Stimulated activated CD4-positive, alpha-beta T cell treated with anti-CD3 and anti-CD28 coated beads, Interleukin-1b, Interleukin-23, amount 100 ng/mL, for 1 hour (primary cell): ENCODE measurements at places on chromosomes 4 and X.
A peak's percentile ranks its signal among the peaks of the same experiment; 100 is the strongest.

GRCh38 chr4:74777531-74777930 is 16.8 kb downstream of the BTC start:
- no peak for DNase-seq

DNA sequence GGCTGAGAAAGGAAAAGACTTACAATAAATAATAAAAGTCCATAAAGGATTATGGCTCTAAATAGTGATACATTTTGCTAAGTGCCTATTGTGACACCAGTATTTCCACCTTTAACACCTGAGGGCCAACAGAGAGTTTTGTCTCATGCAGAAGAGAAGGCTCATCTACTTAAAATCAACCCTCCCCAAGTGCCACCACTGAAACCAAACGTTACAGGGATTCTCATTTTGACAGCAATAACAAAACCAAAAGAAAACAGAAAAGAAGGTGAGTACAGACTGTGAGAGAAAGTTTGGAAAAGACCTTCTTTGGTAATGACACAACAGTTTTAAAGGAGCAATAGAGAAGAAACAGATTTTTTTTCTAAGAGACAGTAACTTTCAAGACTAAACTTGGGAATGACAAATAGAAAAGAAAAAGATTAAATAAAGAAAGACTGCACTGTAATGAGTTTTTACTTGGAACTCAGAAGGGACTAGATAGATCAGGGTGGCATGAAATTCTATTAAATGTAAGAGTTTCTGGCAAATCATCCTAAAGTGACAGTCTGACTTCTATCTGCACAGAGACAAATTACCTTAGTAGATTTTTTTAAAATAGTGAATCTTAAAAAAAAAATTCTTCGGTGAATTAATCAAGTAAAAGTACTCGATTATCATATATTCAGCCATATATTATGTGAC is 109.7 kb downstream of the ZNF827 start:
- no peak for DNase-seq

DNA sequence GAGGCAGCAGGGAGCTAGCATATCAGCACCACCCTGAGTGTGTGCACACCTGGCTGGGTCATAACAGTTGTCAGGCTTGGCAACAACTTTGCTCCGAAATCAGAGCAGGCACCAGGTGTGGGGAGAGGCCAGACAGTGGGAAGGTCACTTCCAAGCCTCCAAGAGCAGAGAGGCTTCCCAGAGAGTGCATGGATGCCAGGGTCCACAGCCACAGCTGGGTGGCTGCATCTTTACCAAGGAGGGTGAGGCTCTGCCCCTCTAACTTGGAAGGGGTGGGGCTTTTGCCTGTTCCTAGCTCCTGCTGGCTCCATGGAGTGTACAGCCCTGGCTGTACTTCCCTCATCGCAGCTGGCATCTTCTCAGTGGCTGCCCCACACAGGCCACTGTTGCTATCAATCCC is 322.4 kb downstream of the CCSER1 start:
- no peak for DNase-seq

- DNase-seq = no peak
Observed at GRCh38 chr4:125316791-125317524, 2.2 kb downstream of the FAT4 start.

- DNase-seq = no peak
Observed at GRCh38 chr4:39687014-39687413, 10.9 kb upstream of the UBE2K start.

DNA sequence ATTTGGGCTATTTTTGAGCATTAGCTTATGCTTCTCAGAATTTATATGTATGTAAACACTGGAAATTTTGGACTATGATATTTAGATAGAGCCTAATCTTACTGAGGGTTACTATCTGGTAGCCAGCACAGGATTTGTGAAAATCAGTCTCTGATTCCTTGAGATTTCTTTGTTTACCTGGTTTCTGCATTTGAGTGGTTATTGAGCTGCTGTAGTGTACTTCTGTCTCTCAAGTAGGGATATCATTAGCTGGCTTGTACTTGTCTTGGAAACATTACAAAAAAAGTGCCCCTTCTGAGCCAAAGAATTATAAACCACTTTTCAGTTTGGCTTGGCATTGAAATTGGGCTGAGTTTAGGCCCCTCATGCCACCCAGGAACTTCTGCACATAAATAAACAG is 49.7 kb downstream of the TLL1 start:
- no peak for DNase-seq

- no peak for DNase-seq
Observed at GRCh38 chrX:43423876-43424275, 232.2 kb upstream of the MAOA start.

- no peak for DNase-seq
Observed at GRCh38 chrX:45803383-45803921, 602.8 kb upstream of the DIPK2B start.

GRCh38 chr4:11814758-11815157 is 386.1 kb upstream of the HS3ST1 start:
- DNase-seq = no peak

- DNase-seq = no peak
Observed at GRCh38 chrX:16836371-16836770, 33.8 kb downstream of the RBBP7 start.

GRCh38 chrX:72079607-72080006 is 52.1 kb downstream of the RTL5 start:
- DNase-seq = no peak

DNA sequence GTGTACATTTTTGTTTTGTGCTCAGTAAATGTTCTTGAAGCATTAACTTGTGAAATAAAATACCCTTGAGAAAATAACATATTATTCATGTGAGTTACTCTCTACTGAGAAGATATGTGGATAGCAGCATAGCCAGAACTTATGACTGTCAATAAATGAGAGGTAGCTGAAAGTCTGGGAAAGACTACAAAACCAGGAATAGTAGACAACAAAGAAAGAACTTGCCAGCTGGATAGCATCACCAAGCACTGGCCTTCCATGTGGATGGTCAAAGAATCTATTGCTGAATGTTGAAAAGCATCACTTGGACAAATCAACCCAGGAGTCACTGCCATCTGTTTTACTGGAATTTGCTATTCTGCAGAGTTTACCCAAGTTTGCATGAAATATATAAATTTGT is 650.0 kb upstream of the HTR2C start:
- DNase-seq = no peak

- no peak for DNase-seq
Observed at GRCh38 chrX:136829413-136829812, 48.7 kb upstream of the ARHGEF6 start.

GRCh38 chr4:81405900-81406401 is 65.8 kb downstream of the RASGEF1B start:
- DNase-seq = peak; percentile 9

DNA sequence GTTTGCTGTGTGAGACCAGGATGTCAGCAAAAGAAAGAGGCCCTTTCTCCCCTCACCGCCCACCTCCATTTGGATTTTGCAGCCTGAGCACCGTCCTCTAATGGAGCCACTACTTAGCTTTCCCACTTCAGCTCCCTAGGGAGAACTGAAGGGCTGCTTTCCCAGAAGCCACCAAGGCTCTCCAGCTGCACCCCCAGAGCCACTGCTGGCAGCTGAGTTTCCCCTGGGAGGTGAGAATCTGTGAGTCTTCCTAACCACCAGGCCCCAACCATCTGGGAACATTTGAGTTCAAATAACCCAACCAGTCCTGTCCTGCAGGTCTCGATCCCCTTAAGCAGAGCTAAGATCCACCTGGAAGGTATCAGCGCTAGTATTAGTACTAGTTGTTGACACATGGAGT is 173.1 kb upstream of the USP9X start:
- DNase-seq = no peak

DNA sequence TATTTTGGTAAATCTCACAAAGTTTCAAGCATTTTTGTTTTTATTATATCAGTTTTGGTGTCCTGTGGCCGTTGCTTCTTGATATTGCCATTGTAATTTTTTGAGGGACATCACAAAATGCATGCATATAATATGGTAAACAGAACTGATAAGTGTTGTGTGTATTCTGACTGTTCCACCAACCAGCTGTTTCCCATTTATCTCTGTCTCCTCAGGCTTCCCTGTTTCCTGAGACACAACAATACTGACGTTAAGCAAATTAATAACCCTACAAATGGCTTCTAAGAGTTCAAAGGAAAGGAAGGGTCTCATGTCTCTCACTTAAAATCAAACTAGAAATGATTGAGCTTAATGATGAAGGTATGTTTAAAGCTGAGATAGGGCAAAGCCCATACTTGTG is 40.0 kb downstream of the UGT2B10 start:
- no peak for DNase-seq

DNA sequence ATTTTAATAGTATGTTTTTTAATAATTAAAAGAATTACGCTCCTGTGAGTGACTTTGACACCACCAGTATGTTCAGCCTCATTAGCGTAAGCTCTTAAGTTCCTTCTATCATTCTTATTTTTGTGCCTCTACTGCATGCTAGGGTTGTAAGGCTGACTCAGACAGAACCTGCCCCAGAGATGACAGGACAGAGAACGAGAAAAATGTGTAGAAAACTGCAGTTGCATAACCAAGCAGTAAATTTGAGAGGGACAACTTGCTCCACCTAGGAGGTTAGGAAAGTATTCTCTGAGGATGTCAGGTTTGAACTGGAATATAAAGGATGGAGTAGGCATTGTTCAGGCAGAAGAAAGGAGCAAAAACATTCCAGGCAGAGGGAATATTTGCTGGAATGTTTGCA is 98.7 kb downstream of the NFKB1 start:
- DNase-seq = no peak

GRCh38 chr4:98387345-98388026 is 126.3 kb downstream of the RAP1GDS1 start:
- no peak for DNase-seq

DNA sequence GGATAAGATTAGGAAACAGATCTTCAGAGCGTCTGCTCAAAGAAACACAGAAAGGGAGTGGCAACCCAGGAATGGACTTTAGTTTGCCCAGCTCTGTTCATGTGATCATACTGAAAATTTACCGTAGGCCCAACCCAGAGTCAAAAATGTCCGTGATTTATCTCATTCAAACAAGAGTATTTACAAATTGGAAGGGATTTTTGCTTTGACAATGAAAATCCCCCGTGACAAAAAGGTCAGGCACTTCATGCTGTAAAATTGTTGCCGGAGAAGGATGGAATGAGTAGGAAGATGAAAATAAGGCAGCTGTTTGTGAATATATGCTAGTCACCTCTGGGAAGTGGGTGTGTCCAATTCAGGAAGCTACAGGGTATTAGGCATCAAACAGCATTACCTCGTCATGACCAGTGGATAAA is 1.2 kb downstream of the SULT1B1 start:
- DNase-seq = no peak

DNA sequence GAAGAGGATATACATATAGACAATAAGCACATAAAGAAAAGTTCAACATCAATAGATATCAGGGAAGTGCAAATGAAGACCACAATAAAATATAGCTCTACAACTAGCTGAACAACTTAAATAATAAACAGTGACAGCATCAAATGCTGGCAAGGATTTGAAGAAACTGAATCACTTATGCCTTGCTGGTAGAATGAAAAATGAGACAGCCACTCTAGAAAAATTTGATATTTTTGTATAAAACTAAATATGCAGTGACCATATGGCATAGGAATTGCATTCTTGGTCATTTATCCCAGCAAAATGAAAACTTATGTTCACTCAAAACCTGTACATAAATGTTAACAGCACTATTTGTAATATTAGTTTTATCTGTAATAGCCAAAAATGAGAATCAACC is 1102.0 kb downstream of the C4orf33 start:
- DNase-seq = no peak

- DNase-seq = no peak
Observed at GRCh38 chrX:24902806-24903205, 113.0 kb downstream of the ARX start.

DNA sequence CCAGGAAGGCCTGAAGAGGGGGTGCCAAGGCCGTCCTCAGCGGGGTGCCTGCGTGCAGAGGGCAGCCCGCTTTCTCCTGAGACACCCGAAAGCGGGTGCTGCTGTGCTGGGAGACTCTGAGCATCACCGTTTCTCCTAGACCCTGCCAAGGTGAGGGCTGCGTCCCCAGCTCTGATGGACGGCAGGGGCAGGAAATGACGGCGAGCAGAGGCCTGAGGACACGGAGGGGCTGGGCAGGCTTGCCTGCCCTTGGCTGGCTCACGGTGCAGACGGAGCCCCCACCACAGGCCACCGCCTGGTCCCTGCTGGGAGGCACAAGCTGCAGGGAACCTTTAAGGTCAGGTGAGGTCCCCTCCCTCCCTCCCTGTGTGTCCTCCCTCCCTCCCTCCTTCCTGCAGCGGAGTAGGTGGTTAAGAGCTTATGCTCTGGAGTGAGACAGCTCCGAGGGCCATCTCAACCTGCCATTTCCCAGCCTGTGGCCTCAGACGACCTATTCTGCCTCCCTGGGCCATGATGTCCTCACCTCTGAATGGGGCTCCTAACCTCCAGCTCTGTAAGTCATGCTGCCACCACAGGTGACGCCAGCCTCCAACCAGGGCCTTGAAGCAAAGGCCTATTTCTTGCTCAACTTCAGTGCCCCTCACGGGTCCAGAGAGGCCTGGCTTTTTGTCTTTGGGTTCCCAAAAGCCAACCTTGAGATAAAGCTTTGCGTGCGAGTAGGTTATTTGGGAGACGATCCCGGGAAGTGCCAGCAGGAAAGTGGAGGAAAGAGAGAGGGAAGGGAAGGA is 54.2 kb upstream of the GRPEL1 start:
- no peak for DNase-seq

DNA sequence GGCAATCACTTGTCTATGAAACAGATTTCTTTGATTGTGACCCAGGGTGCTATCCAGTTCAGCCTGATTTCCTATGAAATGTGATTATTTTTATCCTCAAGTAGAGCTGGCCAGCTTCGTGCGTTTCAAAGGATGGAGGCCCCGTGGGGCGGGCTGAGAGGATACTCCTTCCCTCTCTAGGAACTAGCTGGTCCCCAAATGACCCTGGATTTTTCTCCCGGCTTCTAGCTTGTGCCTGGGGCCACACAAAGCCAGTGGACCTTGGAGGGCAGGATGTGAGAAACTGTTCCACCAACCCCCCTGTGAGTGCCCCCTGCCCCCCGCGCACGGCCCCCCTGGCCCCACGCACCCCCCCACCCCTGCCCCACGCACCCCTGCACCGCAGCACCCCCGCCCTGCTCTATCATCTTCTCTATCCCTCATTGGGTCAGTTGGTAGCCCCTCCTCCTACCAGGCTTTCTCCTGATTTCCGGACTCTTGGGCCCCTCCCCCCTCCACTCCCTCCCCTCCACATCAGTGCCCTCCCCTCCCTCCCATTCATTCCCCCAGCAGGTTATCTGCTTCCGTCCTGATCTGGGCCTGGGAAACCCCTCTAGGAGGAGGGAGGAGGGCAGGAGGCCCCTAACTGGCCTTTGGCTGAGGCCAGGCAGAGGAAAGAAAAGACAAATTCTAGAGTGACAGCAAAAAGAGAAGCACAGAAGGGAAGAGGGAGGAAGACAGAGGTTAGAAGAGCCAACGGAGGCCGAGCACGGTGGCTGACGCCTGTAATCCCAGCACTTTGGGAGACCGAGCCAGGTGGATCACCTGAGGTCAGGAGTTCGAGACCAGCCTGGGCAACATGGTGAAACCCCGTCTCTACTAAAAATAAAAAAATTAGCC is 3.3 kb downstream of the XPNPEP2 start:
- DNase-seq = no peak

DNA sequence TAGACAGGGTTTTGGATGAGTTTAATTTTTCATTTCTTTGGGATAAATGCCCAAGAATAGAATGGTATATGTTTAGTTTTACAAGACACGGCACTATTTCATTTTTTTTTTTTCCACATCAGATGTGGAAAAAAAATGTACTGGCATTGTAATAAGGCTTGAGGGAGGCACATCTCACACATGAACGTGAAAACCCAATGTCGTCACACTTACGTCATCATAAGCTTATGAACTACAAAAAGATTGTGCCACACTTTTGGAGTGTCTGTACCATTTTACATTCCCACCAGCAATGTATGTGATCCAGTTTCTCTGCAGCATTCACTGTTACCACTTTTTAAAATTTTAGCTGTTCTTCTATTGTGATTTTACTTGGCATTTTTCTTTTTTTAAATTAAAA is 74.2 kb downstream of the TAF1 start:
- DNase-seq = no peak
